ENCODE measurements at places on chromosomes 16 and 17.

GRCh38 chr17:2967515-2967914, 95.9 kb downstream of the OR1D5 start:
- DNase-seq = no peak

DNA sequence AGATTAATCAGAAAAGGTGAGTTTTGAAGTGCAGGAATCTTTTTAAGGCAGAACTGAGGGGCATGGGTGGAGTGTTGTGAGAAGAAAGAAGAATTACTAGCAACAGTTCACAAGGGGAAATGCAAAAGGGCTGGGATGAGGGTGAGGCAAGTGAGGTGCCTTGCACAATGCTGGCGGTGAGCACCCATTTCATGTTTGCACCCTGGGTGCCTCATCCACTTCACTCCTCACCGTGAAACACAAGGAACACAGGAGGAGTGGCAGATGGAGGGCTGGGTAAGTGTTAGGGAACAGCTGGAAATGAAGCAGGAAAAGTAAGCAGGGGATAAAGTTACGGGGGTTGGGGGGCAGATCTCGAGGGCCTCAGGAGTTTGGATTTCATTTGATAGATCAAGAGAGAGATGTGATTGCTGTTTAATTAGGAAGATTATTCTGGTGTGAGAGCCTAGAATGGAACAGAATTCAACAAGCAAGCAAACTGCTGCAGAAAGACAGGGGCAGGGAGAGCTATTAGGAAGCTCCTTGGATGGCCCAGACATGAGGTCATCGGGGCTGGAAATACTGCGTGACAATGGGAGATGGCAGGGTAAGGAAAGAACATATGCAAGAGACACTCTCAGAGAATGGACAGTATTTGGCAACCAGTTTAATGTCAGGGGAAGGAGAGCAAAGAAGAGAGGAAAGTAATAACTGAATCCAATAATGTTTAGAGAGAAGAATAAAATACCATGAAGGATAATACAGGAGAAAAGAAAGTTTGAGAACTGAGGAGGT, 8.3 kb upstream of the HEATR6 start:
- DNase-seq = no peak

GRCh38 chr16:84583995-84584394, 33.9 kb downstream of the COTL1 start:
- DNase-seq = no peak

DNA sequence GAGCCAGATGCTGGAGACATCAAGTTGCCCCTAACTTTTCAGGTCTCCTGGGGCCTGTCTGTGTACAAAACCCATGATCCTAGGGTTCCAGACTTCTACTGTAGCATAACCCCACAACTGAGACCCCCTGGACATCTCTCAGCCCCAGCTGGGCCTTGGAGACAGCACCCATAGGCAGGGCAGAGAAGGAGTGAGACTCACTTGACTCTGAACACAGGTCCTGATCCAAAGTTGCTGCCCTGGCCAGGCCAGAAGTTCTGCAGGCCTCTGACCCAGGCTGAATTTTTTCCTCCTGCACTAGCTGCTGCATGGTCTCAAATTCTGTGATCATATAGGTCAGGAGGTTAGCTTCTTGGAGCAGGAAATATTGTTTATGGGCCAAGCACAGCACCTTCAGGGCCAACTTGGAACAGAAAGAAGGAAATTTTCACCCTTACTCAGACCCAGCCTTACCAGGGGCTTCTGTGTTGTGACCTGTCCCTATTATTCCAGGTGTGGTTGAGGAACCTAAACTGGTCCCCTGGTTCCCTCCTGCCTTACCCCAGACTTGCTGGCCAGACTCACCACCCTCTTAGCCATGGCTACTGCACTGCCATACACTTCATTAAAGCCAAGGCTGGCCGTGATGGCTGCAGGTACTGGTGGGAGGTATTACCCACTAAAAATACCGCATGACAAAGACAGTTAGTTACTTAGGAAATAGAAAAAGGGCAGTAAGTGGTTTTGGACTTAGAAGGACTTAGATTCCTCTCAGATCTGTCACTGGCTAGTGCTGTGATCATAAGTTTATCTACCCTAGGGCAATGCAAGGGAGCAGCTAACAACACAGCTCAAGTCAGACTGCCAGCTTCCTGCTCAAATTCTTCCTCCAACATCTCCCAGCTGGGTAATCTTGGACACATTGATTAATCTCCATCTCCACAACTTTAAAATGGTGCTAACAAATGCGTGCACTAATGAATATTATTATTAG, 2180.1 kb downstream of the TP53TG3F start:
- no peak for DNase-seq

- no peak for DNase-seq
Observed at GRCh38 chr17:1942066-1942365, 83.1 kb downstream of the RTN4RL1 start.

DNA sequence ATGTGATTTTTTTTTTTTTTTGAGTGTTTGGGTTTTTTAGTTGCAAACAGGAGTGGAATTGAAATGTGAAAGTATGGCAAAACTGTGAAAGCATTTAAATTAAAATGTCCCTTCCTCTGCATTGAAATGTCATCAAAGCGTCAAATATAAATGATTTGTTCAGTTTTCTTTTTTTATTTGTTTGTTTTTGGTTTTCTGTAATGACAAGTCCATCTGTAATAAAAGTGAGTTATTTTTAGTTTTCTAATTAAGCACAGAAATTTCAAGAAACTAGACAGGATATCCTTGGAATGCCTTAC, 1.9 kb upstream of the TOB1 start:
- DNase-seq = no peak

Data from NCI-H1436 treated with DMSO at 0.1 percent for 48 hours (cell line).